Sigmoid colon (tissue), 7 donors: ENCODE measurements at places on chromosomes 16 and 17. TPM values are rescaled to one million over a fixed set of nuclear protein-coding genes. Genes with fewer than 3 reads are reported as not detected.
A peak's percentile ranks its signal among the peaks of the same experiment; 100 is the strongest.

- H3K36me3 ChIP-seq: no peaks in the 10 kb centered on the region
- no peaks in the 10 kb centered on the region for H3K4me1 ChIP-seq
- H3K27ac ChIP-seq: no peak overlapping the region
- no peak overlapping the region for H3K4me3 ChIP-seq
- DNase-seq: no peak
Observed at GRCh38 chr16:72637306-72637705, 410.6 kb downstream of the ZFHX3 start.

GRCh38 chr16:69939821-69940585 is 11.1 kb upstream of the CLEC18A start:
- no peaks in the 10 kb centered on the region for H3K4me1 ChIP-seq
- no peak overlapping the region for H3K4me3 ChIP-seq
- H3K36me3 ChIP-seq: peaks cover 37% of the 10 kb centered on the region
- no peak for DNase-seq

Gene RGS9
- total RNA-seq: 30.5 TPM

- DNase-seq: no peak
- H3K36me3 ChIP-seq: no peaks in the 10 kb centered on the region
- no peaks in the 10 kb centered on the region for H3K4me1 ChIP-seq
- no peak overlapping the region for H3K4me3 ChIP-seq
- no peaks in the 10 kb centered on the region for H3K27me3 ChIP-seq
Observed at GRCh38 chr17:69098625-69099024, 37.9 kb upstream of the ABCA9 start.

Gene EVPL
- total RNA-seq: 2.9 TPM

DNA sequence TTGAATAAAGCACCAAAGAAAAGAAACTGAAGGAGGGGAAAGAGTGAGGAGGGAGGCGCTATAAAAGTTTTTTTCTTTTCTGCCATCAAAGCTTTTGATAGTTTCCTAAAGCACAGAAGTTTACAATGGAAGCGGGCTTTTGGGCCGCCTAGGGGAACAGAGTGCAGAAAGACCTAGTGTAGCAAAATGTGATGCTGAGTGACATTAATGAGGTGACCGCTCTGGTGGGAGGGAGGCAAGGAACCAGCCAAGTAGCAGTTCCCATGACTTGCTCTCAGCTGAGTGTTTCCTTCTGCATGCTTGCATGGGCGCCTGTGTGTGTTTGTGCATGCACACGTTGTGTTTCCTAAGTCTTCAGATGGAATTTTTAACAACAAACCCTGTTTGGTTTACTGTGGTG is 15.5 kb downstream of the MSI2 start:
- DNase-seq: no peak
- no peaks in the 10 kb centered on the region for H3K36me3 ChIP-seq
- no peak overlapping the region for H3K27ac ChIP-seq
- no peak overlapping the region for H3K4me3 ChIP-seq
- H3K4me1 ChIP-seq: no peaks in the 10 kb centered on the region

- H3K36me3 ChIP-seq: peaks cover 36% of the 10 kb centered on the region
- DNase-seq: no peak
- H3K4me3 ChIP-seq: no peak overlapping the region
- H3K27me3 ChIP-seq: no peaks in the 10 kb centered on the region
- no peak overlapping the region for H3K27ac ChIP-seq
Observed at GRCh38 chr17:21186399-21187187, 27.4 kb downstream of the TMEM11 start.

DNA sequence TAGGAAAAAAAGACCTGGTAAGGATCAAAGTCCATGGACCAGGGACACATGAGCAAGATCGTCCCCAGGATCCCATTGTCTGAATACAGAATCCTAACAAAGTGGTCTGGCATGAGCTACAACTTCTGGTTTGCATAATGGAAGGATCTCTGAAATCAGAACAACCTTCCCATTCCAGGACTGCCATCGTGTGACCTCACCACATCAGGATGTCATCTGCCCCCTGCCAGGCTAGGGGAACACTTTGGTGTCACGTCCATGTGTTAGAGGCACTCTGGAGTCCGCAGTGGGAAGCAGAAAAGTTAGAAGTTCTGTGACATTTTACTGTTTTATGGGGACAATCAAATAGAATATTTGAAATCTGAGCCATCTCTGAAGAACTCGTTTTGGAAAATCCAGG is 160.7 kb downstream of the RGS9 start:
- no peaks in the 10 kb centered on the region for H3K36me3 ChIP-seq
- no peak overlapping the region for H3K27ac ChIP-seq
- no peak overlapping the region for H3K4me3 ChIP-seq
- no peaks in the 10 kb centered on the region for H3K27me3 ChIP-seq

Gene SLC52A1
- total RNA-seq: not detected

DNA sequence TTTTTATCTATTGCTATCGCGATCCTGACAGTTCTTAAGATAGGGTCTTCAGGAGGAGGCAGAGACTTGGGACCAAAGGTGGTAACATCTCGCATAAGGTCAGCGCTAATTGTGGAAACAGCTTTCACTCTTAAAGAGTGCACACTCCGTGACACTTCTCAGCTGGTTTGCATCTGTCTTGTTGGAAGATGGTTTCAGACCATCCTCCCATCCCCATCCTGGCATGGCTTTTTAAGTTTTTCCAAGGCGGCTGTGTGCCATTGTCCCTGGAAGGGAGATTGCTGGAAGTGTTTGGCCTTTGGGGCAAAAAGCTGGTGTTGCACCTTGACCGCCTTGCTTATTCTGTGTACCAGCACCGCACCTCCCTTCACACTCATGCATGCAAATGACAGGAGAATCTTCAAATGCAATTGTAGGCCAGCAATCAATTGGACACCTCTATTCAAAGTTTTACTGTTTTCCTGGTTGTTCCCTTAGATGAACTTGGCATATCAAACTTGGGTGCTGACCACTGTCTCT is 1.5 kb downstream of the SOCS7 start:
- H3K4me3 ChIP-seq: peak overlapping the region; percentile 87
- no peaks in the 10 kb centered on the region for H3K27me3 ChIP-seq
- H3K36me3 ChIP-seq: no peaks in the 10 kb centered on the region

Gene PLK1
- total RNA-seq: 5.2 TPM

Gene CCL14
- 24.4 TPM for total RNA-seq

DNA sequence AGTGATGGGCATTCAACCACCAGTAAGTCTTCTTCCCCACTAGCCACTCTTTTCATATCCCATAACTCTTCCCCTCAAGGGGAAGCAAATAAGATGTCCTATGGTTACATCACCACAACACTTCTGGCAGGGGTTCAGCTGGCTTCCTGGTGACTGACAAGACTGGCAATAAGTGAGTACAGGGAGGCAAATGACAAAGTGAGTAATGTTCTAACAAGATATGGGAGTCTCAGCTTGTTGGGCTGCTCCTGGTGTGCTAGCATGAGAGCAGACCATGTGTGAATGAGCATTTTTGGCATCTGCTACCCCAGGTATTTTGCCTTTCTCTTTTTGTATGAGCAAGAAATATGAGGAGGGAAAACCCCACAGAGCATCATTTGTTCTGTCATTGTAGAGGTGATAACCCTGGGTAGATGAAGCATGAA is 9.9 kb downstream of the TMIGD1 start:
- no peaks in the 10 kb centered on the region for H3K27me3 ChIP-seq
- no peaks in the 10 kb centered on the region for H3K4me1 ChIP-seq
- H3K36me3 ChIP-seq: no peaks in the 10 kb centered on the region
- no peak for DNase-seq
- H3K27ac ChIP-seq: no peak overlapping the region

GRCh38 chr17:82917699-82918345 is 78.0 kb upstream of the ZNF750 start:
- H3K4me3 ChIP-seq: no peak overlapping the region
- DNase-seq: no peak
- H3K27ac ChIP-seq: no peak overlapping the region
- no peaks in the 10 kb centered on the region for H3K27me3 ChIP-seq
- H3K36me3 ChIP-seq: no peaks in the 10 kb centered on the region

GRCh38 chr16:87536795-87537142 is 43.9 kb upstream of the ZCCHC14 start:
- H3K27ac ChIP-seq: no peak overlapping the region
- no peak overlapping the region for H3K4me3 ChIP-seq
- no peak for DNase-seq
- peaks cover 20% of the 10 kb centered on the region for H3K4me1 ChIP-seq
- H3K27me3 ChIP-seq: peaks cover 6% of the 10 kb centered on the region
- no peaks in the 10 kb centered on the region for H3K36me3 ChIP-seq

DNA sequence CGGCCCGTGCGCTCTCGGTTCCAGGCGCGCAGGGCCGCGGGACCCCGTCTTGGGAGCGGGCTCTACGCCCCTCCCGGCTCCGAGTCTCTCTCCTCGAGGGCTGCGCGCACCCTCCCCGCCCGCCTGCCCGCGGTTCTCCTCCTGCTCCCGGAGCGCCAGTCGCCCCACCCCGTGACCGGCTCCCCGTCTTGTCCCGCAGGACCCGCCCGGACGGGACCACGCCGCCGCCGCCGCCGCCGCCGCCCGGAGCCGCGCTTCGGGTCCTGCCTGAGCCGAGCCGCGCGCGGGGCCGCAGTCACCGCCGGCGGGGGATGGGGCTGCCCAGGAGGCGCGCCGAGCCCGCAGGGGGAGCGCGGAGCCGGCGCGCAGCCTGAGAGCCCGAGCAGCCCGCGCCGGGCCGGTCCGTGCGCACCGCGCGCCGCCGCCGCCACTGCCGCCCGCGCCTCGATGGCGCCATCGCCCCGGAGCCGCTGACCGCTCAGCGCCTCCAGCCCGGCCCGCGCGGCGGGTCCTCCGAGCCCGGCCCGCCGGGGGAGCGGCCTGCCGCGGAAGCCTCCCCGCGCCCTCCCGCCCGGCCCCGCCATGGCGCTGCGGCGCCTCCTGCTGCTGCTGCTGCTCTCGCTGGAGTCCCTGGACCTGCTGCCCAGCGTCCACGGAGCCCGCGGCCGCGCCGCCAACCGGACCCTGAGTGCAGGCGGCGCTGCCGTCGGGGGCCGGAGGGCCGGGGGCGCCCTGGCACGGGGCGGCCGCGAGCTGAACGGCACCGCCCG is at the start of gene SHISA6:
Gene SHISA6 (plus strand): TSS at position 373 of the 770 bp plus-strand sequence.
- H3K4me3 ChIP-seq: no peak within 1 kb of the TSS
- H3K27me3 ChIP-seq: peaks cover 14% of the 10 kb centered on the region
- no peak within 1 kb of the TSS for H3K27ac ChIP-seq
- no peak for DNase-seq

Gene TELO2
- 31.3 TPM for total RNA-seq

GRCh38 chr17:41904242-41904841 is 14.4 kb downstream of the ACLY start:
- peaks cover 38% of the 10 kb centered on the region for H3K36me3 ChIP-seq
- DNase-seq: no peak
- no peaks in the 10 kb centered on the region for H3K4me1 ChIP-seq
- no peaks in the 10 kb centered on the region for H3K27me3 ChIP-seq

Gene CD300E
- total RNA-seq: 0.71 TPM

DNA sequence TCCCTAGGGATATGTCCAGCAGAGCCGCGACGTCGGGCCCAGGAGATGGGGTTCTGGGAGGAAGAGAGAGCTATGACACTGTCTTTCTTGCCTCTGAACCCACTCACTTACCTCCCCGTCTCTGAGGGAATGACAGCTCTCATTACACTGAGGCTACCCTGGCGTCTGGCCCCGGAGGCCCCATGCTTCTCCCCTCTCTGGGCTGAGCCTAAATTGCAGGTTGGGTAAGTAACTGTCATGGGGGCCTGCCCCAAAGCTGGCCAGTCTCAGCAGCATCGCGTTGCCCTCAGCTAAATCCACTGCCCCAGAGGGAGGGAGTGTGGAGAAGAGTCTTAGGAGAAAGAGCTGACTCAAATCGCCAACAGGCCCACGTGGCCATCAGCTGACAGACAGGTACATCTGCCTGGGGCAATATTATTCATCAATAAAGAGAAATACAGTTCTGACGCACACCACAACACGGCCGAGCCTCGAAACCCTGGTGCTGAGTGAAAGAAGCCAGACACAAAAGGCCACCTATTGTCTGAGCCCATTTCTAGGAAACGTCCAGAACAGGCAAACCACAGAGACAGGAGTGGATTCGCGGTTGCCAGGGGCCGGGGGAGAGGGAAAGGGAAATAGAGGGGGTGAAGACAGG is 156.4 kb downstream of the C16orf95 start:
- DNase-seq: no peak
- no peak overlapping the region for H3K4me3 ChIP-seq
- H3K27ac ChIP-seq: no peak overlapping the region
- H3K4me1 ChIP-seq: no peaks in the 10 kb centered on the region
- H3K36me3 ChIP-seq: no peaks in the 10 kb centered on the region

- H3K27ac ChIP-seq: peak overlapping the region; percentile 77
- no peaks in the 10 kb centered on the region for H3K4me1 ChIP-seq
- DNase-seq: peak; percentile 88
- H3K4me3 ChIP-seq: peak overlapping the region; percentile 61
- peaks cover 64% of the 10 kb centered on the region for H3K27me3 ChIP-seq
- no peaks in the 10 kb centered on the region for H3K36me3 ChIP-seq
Observed at GRCh38 chr17:78127239-78127887, 1.2 kb downstream of the TMC6 start.

DNA sequence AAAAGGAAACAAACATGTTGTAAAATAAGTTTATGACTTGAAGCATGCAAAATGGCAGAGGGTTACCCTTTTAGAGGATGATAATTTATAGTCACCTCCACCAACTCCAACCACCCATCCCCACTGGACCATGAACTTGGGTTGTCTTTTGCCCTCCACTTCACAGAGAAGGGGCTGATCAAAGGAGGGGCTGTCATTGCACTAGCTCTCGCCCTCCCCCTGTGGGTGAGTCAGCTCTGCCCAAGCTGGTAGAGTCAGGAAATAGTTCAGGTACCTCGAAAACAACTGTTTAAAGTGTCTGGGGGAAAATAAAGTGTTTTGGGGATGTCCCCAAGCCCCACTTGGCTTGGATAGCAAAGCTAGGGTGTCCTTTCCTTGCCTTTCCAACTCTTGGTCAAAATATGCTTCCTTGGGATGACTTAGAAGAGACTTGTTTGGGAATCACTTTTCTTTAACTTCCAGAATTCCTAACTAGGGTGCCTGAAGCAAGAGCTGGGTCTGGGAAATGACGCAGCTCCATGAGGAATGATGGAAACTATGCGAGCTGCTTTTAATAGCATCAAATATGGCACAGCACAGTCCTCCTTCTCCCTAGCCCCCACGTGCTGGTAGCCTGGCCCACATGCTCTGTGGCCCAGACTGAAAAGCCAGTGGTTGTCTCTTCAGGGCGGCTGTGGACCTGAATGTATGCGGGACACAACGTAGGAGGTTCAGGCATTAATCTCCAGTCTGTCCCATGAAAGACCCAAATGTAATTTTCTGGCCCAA is 40.7 kb downstream of the TBX4 start:
- no peaks in the 10 kb centered on the region for H3K36me3 ChIP-seq
- H3K4me3 ChIP-seq: no peak overlapping the region
- H3K27me3 ChIP-seq: no peaks in the 10 kb centered on the region
- DNase-seq: no peak
- peak overlapping the region; percentile 17 for H3K27ac ChIP-seq

- no peak overlapping the region for H3K4me3 ChIP-seq
- peaks cover 4% of the 10 kb centered on the region for H3K4me1 ChIP-seq
- H3K36me3 ChIP-seq: no peaks in the 10 kb centered on the region
- no peak for DNase-seq
- H3K27ac ChIP-seq: no peak overlapping the region
Observed at GRCh38 chr17:50283246-50283645, 9.0 kb downstream of the TMEM92 start.

GRCh38 chr16:54275956-54276355 is 10.6 kb downstream of the IRX3 start:
- no peak overlapping the region for H3K27ac ChIP-seq
- no peaks in the 10 kb centered on the region for H3K4me1 ChIP-seq
- H3K4me3 ChIP-seq: no peak overlapping the region
